ENCODE measurements at places on chromosomes 2 and 18.
A peak's percentile ranks its signal among the peaks of the same experiment; 100 is the strongest.

DNA sequence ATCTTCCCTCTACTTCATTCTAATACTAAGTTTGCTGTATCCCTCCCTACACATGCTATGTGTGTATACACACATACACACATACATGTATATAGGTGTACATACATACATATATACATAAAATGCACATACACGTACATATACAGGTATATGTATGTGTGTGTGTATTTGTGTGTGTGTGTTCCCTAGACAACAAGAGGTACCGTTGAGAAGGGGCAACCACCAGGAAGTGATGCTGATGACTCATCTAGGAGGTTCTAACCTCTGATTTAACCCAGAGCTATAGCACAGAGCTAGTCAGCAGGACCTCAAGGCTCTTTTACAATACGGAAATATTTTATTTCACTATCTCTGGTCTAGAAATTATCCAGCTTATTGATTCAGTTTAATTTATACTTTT lies 139.2 kb downstream of the LAMA3 start:
- DNase-seq = peak; percentile 85

- no peak for DNase-seq
Measured at GRCh38 chr18:12973562-12974213, 17.5 kb upstream of the CEP192 start.

DNA sequence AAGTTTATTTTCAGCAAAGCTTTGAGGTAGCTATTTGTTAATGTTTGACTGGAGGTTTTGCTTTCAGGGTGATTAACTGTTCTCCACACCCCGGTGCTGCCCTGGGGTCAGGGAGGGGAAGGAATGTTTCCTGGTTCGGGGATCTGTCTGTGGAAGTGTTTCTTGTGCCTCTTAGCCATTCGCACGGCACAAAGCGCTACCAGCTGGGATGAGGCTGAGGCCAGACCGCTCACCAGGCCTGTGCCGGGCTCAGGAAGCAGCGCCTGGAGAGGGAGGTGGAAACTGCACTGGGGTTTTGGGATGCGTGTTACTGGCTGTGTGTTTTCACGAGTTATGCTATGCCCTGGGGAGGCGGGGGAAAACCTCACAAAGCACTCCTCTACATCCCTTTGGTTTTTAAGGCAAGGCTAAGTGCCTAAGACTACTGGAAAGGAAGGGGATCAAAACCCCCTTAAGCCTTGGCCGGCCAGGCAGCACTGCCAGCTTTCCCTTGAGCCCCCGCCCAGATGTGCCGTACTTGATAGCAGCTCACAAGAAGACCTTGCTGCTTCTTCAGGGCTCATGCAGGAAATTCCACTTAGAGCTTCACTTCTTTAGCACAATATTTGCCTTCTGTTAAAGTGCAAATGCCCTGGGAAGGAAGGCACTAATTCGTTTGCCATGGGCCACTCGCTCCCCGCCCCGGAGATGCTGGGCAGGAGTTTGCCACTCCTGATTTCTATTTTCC lies 65.7 kb upstream of the CNGA3 start:
- no peak for DNase-seq

DNA sequence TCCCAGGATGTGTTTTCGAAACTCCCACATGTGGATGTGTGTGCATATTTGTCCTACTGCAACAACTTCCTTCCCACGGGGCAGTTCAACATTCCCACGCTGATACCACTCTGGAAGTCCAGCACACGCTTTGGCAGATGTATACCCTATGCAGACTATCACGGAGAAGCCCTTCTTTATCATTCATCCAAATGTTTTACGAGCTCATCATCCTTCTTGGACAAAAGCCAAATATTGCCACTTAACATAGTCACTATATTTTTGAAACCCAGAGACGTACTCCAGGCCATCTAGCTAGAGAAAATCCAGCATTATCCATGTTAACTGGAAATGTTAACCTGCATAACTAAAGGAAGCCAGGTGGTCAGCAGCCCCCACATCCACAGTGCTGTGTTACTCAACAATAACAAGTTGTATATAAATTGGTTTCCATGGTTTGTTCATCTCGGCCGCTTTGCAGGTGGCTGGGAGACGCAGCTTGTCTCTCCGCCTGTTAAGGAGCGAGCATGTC lies 131.5 kb downstream of the ZNF532 start:
- no peak for DNase-seq

DNA sequence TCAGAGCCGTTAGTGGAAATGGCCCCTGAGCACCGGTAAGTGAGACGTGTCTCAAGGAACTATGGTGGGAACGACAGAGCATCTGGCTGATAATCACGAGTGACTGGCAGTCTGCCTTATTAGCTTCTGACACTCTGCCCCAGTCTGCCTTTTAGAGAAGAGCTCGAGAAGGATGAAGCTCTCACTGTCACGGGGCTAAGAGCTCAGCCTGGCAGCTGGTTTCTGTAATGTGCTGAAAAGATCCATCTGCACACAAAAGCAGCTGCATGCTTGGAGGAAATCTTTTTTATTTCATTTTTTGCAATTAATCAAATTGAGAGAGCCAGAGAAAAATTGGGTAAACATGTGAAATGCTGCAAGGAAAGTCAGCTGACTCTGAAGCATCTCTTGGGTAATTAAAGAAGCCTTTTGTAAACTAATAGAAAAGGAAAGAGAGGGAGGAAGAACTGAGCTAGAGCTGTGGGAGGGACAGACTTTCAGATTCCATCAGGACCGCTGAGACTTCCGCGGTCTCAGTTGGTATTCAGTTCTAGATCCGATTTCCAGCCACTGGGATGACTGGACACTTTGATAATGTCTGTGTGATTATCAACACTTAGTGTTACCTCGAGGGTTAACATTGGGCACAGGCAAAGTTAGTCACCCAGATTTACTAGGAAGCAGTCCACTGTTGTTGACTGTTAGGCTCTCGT lies 24.4 kb downstream of the MBP start:
- DNase-seq = no peak

DNA sequence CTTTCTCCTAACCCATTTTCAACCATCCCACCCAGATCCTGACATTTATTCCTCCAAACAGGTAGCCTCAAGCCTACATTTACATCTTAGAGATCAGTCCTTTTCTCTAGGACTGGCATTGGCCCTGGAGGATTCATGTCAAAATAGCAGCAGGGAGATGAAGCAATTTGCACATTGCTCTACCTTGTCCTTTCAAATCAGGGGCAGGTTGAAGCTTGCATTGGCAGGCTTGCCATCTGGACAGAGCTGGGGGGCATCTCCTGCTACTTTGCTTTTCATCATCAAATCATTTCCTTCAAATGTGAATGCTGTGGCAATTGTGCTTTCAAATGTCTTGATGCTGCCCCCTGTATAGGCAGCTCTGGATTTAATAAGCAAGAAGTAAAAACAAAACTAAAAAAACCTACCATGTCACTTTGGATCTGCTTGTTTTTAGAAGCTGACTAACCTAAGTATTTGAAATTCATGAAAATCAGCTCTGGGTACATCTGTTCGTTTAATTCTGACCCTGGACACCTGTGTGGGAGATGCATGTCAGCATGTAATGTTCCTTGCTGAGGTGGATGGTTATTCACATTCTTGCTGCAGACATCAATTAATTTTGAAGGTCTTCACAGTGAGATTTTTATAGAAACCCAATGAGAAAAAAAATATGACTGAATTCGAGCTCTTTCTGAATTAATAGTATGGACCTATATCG lies 47.9 kb downstream of the KIF5C start:
- no peak for DNase-seq

DNA sequence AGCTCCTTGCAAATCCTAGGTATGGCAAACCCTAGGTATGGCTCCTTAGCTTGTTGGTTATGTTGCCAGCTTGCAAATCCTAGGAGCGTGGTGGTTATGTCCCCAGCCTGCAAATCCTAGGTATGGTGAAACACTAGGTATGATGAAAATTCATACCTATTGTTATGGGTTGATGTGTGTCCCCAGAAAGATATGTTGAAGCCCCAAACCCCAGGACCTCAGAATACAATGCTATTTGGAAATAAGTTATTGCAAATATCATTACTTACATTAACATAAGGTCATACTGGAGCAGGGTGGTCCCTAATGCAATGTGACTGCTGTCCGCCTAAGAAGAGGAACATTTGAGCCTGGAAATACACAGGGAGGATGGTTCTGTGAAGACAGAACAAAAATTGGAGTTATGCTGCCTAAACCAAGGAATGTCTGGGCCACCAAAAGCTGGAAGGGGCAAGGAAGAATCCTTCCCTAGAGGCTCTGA lies 220.8 kb downstream of the MYCN start:
- DNase-seq = no peak

- DNase-seq = no peak
Measured at GRCh38 chr2:43745457-43745856, 28.4 kb upstream of the DYNC2LI1 start.

DNA sequence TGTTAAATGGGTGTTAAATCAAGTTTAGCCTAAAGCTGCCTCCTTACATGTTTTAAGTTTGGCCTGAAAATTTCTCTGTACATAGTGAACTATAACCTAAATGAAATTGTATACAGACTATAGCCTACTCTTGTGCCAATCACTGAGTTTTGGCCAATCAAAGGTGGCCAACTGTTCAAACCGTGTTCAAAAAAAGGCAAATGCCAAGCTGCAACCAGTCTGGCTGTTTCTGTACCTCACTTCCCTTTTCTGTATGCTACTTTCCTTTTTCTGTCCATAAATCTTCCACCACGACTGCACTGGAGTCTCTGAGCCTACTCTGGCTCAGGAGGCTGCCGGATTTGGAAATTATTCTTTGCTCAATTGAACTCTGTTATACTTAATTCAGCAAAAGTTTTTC lies 121.0 kb downstream of the SPOPL start:
- DNase-seq = no peak

- DNase-seq = no peak
Measured at GRCh38 chr2:235063471-235063961, 111.7 kb downstream of the SH3BP4 start.

Measured in CD4-positive, alpha-beta T cell treated with Interleukin-1 beta for 1 hour (primary cell).